Right lobe of liver (tissue), 6 donors: ENCODE measurements at places on chromosomes 16 and 17.

- peak; percentile 72 for DNase-seq
Observed at GRCh38 chr17:57662644-57663308, 82.3 kb downstream of the CCDC182 start.

- DNase-seq: no peak
Observed at GRCh38 chr16:813204-813915, 12.8 kb upstream of the GNG13 start.

DNA sequence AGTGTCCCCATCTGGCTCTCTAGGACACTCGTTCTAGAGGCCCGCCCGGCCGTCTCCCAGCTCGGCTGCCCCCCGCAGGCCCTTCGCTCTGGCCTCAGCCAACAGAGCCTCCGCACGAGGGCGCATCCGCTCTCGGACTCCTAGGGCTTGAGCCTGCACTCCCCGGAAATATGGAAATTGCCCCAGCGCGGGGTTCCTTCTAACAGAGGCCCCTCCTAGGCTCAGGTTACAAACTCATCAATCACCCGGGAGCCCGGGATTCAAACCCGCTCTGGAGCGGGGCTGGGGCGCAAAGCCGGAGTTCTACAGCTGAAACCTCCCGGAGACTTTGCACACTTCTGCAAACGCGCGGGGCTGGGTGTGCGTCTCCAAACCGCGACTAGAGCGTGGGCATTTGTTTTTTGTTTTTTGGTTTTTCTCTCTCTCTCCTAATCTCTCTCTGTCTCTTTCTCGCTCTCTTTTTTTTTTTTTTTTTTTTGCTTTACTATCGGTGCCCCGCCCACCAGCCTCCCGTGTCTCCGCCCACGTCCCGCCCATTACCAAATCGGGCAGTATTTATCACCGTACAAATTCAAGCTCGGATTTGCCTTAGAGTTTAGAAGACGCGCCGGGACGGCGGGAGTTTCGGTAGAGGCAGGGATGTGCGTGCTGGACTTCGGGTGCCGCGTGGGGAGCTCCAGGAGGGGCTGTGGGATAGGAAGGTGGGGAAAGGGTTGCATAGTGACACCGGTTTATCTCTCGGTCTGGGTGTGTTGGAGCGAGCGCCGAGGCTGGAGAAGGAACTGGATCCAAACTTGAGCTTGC is 2.4 kb upstream of the FOXL1 start:
- peak; percentile 67 for DNase-seq

- DNase-seq: no peak
Observed at GRCh38 chr16:79067600-79067999, 532.9 kb downstream of the MAF start.

- no peak for DNase-seq
Observed at GRCh38 chr16:78147911-78148401, 48.5 kb downstream of the WWOX start.

- no peak for DNase-seq
Observed at GRCh38 chr16:89198417-89199240, 1.7 kb downstream of the SLC22A31 start.

DNA sequence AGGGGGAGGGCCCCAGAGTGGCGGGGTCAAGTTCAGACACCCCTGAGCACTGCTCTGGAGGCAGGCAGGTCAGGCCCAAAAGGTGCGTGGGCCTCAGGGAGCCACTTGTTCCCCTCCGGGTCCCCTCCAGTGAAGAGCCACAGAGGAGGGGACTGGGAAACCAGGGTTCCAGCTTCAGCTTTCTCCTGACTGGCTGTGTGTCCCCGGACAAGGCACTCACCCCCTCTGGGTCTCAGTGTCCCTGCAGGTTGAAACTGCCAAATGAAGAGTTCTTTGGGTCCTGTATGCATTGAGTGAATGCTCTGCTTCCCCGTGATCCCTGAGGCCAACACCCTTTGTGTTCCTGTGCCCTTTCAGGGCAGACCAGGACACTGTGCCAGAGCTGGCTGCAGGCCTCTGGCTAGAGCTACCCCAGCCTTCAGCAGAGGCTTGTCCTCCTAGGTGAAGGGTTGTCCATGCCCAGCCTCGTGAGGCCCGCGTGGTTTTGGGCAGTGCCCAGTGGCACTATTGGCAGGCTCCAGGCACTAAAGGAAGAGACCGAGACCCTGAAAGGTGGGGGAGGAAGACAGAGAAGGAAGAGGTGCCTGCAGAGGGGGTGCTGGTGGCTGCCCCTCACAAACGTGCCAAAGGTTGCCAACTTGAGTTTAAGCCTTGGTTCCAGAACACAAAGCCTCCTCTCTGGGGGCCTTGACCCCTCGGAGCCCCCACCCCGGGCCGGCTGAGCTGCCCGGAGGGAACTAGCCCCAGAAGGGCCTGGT is 13.3 kb upstream of the WNT3 start:
- DNase-seq: no peak

DNA sequence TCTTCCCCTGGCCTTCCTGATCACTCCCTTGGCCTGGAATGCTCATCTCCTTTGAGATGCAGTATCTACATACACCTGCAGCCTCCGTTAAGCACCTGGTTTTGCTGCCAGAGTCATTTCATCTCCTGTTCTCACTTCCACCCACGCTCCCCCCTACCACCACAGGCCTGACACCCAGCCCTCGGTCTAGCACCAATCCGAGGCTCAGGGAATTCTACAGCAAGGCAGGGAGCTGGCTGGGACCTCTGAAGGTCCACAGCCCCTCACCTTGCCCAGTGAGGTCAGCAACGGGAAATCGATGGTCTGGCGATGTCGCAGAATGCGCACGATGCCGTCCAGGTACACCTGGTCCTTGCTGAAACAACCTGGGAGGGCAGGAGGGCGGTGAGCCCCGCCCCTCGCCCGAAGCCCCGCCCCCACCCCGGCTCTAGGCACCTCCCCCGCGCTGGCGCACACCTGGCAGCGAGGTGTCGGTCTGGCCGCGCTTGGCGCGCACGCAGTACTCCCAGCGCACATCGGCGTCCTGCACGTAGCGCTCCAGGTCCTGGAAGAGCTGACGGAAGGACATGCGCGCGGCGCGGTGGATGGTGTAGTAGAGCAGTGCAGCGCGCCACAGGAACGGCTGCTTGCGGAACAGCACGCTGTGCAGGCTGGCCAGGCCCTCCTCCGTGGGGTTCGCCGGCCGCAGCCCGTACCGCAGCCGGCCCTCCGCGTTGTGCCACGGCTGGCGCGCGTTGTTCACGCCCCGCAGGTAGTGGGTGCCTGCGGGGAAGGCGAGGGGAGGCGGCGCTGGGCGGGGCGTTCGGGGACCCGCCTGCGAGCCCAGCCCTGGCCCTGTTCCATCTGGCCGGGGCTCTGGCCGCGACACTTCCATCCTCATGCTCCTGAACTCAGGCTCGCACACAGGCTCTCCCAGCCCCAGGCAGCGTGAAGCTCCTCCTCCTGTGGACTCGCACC is 5.7 kb downstream of the MATCAP1 start:
- DNase-seq: peak; percentile 90

DNA sequence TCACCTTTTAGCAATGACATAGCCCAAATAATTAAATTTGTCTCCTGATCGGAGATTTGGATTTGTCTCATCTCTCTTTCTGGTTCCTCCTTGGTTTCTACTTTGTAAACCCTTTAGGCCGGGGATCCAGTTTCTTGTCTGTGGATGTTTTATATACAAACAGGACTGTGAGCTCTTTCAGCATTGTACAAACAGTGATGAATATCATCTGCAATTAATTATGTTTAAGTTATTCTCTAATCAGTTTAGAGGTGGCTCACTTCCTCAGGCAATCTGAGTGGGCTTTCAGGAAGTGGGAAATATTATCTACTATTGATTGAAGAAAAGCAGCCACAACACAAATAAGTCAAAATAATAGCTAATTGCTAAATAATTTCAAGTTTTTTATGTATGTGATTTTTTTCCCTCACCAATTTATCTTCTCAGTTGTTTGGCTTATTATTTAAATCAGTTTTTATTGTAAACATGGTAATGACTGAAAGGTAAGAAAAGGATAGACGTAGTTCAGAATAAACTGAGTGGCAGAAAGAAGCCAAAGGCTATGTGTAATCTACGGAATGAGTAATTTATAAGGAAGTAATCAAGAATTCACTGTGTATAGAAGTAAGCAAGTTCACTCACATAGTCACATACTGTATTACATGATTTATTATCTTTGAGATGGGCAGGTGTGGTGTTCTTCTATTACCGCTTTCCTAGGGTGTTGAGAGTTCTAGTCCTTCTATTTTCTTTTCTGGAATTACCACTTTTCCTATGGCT is 3.4 kb upstream of the ABCC11 start:
- no peak for DNase-seq

GRCh38 chr16:9500872-9501271 is 409.4 kb downstream of the HAPSTR1 start:
- no peak for DNase-seq

GRCh38 chr17:3004150-3004801 is 59.1 kb downstream of the OR1D5 start:
- peak; percentile 100 for DNase-seq

GRCh38 chr17:16942141-16943031 is 29.5 kb downstream of the TNFRSF13B start:
- DNase-seq: peak; percentile 37

- DNase-seq: no peak
Observed at GRCh38 chr17:74466828-74467184, 372 bp downstream of the CD300A start.

DNA sequence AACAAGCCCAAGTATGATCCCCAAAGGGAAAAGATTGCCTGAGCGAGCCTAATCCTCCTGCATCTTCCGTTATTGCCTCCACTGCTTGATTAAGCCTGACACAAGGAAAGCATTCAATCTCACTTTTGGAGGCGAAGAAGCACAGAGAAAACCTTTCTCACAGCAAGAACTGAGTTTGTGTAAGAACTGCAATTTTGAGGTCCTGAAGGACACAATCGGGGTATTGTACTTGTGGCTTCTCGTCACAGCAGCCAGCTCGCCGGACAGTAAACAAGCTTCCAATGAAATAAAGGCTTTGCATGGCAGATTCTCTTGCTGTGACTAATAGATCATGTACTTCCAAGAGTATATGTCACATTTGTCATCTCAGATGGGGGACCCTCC is 18.7 kb upstream of the FOXF1 start:
- no peak for DNase-seq

- DNase-seq: no peak
Observed at GRCh38 chr17:61314368-61315078, 85.1 kb upstream of the TBX2 start.

DNA sequence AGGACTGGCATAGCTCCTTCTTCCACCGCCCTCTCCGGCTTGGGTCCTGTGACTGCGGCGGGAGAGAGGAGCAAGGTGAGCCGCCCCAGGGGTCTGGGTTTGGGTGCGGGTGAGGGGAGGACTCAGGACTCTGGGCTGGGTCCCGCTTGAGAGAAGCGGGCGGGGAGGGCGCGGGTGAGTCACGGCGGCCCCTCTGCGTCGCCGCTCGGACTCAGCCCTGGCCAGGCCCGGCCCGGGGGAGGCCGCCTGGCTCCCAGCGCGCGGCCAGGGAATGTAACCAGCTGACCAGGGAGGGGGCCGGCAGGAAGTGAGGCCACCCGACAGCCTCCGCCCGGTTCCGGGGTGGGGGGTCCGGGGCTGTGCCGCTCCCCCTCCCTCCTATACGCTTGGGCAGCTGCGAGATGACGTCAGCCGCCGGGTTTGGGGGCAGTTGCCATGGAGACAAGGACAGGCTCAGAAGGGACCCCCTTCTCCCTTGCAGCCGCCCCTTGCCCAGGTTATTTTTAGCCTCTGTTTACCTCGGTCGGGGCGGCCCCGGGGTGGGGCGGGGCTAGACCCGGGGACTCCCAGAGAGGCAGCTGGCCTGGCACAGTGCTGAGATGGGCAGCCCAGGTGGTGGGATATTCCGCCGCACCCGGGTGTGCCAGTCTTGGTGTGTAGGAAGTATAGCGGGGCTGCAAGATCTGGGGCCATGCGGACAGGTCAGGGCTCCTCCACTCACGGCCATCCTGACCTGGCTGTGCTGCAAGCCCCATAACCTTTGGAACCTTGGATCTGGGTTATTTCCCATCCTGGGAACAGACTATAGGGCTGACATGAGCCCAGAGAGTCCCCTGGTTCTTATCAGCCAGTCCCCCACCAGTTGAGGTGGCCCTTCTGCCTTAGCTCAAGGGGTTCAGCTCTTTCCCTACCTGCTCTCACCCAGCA is 1.6 kb downstream of the RIPOR1 start:
- peak; percentile 75 for DNase-seq

- DNase-seq: no peak
Observed at GRCh38 chr16:75248142-75248535, 3.3 kb downstream of the BCAR1 start.

GRCh38 chr17:37614391-37614790 is 5.2 kb upstream of the SYNRG start:
- DNase-seq: no peak

- no peak for DNase-seq
Observed at GRCh38 chr16:81374550-81374949, 59.8 kb downstream of the GAN start.

DNA sequence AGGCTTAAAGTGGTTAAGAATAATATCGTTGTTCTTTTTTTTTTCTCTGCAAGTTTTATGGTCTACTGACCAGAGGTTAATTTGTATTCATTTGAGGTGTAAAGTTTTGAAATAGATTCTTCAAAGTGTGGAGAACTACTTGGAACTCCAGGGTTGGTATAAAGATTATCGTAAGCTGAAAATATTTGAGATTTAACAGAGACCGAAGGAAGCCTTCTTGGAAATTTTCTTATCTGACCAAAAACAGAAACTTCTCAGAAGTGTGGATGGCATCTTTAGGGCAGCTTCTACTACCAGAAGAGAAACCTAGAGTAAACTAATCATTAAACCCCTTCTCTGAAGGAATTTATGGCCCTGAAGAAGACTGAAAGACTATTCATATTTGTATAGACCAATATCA is 206.8 kb upstream of the MON1B start:
- DNase-seq: no peak

DNA sequence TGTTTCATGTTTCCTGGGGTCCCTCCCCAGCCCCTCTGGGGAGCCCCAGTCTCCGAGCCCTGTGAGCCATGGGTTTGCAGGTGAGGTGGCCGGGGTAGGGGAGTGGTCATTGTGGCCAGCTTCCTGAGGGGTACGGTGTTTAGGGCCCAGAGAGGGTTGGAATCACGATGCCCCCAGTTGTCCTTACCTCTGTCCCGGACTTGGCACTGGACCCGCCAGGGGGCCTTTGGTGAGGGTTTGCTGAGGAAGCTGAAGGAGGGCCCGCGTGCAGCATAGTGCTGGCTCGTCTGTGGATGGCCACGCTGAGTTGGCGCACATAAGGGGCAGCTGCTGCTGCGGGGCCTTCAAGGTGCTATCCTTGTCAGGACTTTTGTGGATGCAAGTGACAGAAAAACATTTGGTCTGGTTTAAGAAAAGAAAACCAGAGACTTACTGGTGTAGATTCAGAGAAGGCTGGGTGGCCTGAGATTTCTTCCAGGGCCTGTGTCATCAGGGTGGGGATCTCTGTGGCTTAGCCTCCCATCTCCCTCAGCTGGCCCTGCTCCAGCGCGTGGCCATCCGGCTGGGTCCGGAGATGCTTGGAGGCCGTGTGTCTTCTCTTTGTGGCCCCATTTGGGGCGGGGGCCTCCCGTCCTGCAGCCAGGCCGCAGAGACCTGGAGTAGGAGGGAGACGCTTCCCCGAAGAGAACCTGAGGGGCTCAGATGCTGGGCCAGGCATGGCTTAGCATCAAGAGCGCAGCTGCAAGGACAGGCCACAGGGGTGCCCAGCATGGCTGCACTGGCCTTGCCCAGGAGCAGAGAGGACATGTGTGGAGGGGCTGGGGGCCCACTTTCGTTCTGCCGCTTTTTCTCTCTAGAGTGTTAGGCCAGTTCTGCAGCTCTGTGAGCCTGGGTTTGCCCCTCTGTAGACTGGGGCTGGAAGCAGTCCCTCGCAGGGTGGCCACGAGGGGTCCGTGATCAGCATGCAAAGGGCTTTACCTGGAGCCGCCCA is 33.7 kb upstream of the NUDT16L1 start:
- DNase-seq: no peak

- no peak for DNase-seq
Observed at GRCh38 chr16:22844416-22844815, 30.5 kb downstream of the HS3ST2 start.
